Effector CD8-positive, alpha-beta T cell (primary cell): ENCODE measurements at places on chromosomes 6 and 20.

- no peak for DNase-seq
These were observed 4.8 kb downstream of the PIM1 start for GRCh38 chr6:37174515-37175331.

GRCh38 chr20:46771195-46771588, 61.7 kb downstream of the SLC2A10 start:
- no peak for DNase-seq

DNA sequence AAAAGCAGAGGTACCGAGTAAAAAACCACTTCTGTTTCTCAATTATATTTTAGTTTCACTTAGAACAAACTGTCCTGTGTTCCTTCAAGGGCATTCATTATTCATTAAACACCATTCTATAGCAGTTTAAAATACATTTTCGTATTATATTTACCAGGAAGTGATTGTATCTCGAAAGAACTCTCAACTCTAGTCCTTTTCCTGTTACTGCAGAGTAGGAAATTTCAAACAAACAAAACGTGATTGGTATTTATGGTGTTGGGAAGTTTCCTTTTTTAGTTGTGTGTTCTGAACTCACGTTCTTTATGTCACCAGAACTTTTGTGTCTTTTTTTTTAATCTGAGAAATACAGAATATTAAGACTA, 139.5 kb upstream of the BTBD3 start:
- DNase-seq: no peak

DNA sequence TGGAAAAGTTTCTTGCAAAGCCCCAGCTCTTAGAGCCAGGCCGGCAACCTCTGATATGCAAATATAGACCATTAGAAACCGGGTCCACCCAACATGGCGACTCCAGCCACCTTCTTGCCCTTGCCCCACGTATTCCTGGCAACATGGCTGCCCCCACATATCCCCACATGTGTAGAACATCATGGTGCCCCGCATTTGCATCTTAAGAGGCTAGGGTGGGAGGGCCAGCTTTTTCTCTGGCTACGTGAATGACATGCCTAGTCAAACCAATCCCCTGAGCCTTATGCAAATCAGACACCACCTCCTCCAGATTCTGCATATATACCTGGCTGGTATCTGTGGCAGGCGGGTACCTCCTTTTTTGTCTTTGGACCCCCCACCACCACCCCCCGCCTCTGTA, 106.1 kb upstream of the PTPRT start:
- DNase-seq: no peak

- DNase-seq: no peak
These were observed 67.1 kb downstream of the ESF1 start for GRCh38 chr20:13717631-13718044.

DNA sequence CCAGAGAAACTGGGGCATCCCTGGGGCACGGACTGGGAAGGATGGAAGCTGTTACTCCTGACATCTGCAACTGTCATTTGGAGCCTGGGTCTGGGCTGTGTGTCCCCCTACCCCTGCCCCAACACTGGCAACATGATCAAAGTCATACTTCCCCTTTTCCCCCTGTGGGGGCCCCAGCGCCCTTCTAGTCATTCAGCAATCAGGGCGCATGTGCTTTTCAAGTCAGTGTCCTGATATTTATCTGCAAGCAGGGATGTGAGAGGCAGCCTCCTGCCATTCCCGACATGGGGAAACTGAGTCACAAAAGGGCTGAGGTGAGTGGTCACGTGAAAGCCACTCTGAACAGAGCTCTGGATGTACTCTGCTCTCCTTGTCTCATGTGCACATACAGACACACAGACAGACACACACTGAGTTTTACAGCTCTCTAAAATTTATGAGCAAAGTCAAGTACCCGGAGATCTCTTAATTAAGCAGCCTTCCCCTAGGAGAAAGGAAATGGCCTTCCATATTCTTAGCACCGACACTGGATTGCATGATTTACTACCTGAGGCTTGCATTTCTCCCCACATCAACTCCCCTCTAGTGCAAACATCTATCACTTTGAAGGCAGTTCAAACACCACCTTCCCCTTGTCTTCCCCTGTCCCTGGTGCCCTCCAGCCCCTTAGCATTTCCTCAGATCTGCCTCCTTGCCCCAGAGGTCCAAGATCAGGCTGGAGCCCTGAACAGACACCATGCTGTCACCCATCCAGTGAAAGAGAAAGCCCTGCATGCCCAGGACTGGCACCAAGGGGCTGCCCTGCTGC, 170.7 kb downstream of the CDC5L start:
- DNase-seq: no peak

DNA sequence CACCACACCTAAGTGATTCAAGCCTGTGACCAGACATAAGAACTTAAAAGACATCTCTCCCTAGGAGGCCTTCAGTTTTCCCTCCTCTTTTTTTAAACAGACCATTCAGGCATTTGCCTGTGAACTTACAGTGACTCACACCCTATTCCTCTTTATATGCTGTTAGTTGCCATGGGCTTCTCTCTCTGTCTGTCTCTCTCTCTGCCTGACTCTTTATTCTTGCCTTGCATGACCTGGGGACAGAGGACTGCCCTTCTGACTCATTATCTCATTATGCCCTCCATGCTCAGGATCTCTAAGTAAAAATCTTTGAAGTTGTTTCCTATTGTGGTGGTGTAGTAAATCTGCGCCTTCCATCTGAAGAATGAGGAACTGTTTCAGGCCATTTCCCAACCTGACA, 442.2 kb upstream of the MAN1A1 start:
- no peak for DNase-seq

DNA sequence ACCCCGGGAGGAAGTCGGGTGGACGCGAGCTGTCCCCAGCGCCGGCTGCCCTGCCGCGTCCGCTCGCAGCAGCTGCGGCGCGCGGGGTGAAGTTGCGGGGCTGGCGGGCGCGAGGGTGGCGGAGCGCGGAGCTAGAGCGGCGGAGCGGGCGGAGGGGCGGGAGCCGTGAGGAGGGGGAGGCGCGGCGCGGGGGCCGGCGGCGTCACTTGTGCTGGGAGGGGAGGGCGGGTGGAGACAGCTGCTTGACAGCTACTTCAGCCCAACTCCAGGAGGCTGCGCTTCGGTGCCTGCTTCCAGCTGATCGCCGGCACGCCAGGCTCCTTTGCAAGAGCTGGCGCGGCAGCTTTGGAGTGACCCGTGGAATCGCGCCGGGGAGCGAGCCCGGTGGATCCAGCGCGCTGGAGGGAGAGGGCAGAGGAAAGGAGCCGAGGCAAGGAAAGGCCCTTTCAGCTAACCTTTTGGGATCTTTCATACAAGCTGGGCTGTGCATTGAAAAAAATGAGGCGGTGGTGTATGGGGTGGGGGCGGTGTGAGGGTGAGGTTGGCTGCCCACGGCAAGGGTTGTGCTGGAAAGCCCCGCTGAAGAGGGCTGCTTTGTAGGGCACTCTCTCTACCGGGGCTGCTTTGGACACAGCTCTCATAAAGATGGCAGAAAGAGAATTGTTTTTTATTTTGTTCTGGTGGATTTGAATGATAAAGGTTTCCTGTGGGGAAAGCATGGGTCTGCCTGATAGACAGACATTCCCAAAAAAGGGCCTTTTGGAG, 24.6 kb downstream of the RIPOR2 start:
- DNase-seq: no peak

- DNase-seq: no peak
These were observed 16.1 kb upstream of the HINT3 start for GRCh38 chr6:125940247-125941041.

DNA sequence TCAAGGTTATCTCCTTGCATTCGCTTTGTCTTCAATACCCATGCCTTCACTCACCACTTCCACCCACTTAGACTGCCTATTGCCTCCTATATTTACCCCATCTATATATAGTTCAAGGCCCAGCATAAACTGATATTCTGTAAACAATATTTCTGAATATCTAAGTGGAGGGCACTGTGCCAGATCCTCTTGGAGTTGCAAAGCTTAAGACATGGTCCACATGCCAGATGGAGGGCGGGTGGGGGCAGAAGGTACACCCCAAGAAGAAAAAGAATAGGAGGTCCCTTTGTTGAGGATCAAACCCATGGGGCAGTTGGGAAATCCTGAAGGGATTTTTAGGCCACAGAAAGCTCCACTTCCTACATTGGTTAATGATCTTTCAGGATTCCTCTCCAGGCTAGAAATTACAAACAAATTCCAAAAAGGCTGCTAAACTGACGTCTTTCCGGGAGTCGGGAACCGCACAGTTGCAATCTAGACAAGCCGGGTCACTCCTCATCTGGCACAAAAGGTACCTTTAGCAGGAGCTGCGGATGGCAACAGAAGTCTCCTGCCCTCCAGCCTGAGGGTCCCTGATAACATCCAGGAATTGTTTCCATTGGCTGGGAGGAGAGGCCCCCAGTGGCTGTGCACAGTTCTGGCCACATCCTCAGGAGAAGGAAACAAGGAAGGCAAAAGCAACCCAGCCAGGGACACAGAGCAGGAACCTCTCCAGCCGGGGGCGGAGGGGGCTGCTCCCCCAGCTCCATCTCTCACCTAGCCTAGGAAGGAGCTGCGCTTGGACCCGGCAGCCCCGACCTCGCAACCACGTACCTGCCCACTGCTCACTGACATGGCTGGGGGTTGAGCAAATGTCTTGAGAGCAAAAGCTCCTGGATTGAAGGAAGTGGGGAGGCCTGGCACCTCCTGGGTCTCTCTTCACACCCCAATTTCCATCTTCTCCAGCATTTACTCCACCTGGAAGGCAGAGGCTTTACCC, 5.9 kb upstream of the LPIN3 start:
- no peak for DNase-seq

DNA sequence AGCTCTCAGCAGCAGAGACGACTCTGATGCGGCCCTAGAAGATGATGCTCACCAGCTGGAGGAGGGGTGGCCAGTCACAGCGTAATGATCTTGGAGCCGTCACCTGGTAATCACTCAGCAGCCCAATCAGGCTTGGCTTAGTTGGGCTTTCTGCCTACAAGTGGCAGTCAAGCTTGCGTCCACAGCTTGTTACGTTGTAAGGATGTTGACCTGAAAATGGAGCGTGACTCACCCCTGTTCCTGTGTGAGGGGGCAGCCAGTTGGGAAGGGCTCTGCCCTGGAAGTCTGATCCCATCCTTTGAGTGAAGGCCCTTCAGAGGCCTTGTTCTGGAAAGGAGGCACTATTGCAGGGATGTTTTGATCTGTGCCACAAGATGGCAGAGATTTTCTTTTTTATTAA, 49.8 kb downstream of the SPATA2 start:
- DNase-seq: no peak

GRCh38 chr6:13488015-13488895, 855 bp upstream of the GFOD1 start:
- DNase-seq: no peak

GRCh38 chr20:2280082-2280481, 15.7 kb upstream of the TGM3 start:
- DNase-seq: no peak

GRCh38 chr20:39268981-39269461, 306.9 kb downstream of the DHX35 start:
- no peak for DNase-seq

DNA sequence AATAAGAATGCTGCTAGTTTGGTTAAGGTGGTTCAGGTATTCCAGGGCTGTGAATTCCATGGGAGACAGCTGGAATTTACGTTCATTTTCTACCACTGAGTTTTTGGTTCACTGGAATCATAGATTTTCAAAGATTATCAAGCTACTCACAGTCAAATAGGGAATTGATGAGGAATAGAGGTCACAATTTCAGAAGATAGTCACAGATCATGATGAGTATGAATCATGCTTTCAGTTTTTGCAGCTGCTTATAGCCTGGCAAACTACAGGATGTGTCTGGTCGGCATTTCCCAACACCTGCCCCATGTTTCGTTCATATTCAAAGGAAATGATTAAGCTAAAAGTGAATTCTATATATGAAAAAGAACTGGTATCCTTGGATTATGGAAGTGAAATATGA, 58.7 kb downstream of the BCKDHB start:
- DNase-seq: no peak

DNA sequence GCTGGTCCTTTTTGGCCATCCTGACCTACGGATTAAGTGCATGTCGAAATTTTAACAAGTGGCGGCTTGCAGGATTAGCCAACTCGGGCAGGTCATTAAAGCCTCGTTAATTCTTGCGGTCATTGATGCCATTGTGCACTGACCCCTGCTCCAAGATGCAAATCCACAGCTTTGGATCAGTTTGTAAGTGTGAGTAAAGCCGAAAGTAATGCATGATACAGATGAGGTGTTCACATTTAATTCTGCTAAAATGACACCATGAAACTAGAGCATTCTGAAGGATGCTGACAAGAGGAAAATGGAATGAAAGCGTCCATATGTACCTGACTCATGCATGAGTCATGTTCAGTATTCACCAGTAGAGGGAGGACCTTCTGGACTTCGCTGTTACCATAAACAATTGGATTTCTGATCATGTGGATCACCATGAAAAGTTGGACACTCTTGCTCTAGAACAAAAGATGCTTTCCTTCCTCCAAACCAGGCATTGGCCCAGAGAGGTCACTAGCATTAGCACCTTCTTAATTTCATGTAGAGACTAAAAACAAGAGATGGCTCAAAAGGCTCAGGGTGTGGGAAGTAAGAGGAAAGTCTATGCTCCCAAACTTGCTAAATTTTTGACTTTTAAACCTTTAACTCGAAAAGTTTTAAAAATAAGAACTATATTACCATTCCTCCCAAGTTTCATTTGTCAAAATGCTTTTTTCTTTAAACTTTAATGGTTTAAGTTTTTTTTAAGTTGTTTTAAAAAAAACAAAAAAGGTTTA, 48.0 kb downstream of the MUC22 start:
- DNase-seq: no peak

GRCh38 chr6:24004659-24005058, 121.4 kb upstream of the NRSN1 start:
- DNase-seq: no peak
